ENCODE measurements at places on chromosomes 2 and 18.

DNA sequence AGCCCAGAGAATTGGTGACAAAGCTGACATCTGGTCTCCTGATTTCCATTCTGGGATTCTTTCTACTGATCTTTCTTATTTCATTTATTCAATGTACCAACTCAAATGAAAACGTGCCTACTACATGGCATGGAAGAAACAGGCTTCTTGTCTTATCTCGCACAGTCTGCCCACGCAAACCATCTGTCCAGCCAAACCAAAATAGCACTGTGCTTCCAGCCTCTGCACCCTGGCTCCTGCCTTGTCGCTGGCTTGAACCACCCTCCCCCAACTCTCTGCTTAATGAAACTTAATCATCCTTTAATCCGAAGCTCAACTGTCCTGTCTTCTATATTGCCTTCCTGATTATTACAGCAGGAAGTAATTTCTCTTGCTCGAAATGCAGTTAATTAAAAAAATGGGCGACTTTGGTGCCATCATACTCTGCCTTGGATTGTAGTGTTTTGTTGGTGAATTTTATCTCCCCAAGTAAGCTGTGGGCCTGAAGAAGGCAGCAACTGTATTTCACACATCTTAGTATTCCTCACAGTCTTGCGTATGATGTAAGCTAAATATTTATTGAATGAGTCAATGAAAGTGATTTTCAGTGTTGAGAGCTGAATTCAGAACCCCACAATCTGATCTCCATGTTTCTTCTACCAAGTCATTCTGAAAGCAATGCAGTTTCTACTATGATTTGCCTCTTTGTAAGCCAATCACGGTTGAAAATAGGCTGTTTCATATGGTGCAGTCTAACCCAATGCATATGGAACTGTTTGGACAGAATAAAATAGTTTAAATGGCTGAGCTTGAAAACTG lies 190.8 kb downstream of the TMEM247 start:
- DNase-seq: peak; percentile 53

GRCh38 chr2:54850171-54851122 lies 127.0 kb downstream of the EML6 start:
- peak; percentile 55 for DNase-seq

- DNase-seq: no peak
Measured at GRCh38 chr2:233179848-233180366, 71.6 kb upstream of the ATG16L1 start.

GRCh38 chr2:217049422-217049821 lies 189.6 kb upstream of the TNP1 start:
- DNase-seq: no peak

GRCh38 chr18:57930476-57930875 lies 113.5 kb upstream of the NEDD4L start:
- peak; percentile 84 for DNase-seq

DNA sequence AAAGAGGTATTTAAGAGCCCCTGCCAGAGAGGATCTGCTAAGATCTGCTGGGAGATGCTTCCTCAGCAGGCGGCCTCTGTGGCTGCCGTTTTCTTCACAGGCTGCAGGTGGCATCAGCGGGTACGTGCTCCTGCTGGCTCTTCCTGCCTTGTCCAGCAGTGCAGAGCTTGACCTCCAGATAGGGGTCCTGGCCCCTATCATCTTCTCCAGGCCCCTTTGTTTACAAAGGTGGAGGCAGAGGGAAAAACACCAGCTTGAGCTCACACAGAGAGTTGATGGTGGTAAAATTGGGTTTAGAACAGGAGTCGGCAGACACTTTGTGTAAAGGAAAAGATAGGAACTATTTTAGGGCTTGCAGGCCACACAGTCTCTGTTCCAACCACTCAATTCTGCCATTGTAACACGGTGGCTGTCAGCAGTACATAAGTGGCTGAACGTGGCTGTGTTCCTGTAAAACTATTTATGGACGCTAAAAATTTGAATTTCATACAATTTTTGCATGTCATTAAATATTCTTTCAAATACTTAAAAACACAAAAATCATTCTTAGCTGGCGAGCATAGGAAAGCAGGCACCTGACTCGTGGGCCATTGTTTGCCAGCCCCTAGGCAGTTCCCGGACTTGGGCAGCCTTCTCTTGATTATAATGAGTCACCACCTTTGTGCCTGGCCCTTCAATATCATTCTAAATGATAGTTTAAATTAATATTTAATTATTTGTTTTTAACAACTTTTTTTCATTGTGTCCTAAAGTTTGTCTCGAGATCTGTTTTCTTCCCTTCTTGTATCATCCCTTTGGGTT lies 98.2 kb upstream of the B3GNT7 start:
- peak; percentile 29 for DNase-seq
